ENCODE measurements at places on chromosomes 6 and 20. TPM values are rescaled to one million over a fixed set of nuclear protein-coding genes. Genes with fewer than 3 reads are reported as not detected.

The BANF2 gene
- not detected for total RNA-seq

DNA sequence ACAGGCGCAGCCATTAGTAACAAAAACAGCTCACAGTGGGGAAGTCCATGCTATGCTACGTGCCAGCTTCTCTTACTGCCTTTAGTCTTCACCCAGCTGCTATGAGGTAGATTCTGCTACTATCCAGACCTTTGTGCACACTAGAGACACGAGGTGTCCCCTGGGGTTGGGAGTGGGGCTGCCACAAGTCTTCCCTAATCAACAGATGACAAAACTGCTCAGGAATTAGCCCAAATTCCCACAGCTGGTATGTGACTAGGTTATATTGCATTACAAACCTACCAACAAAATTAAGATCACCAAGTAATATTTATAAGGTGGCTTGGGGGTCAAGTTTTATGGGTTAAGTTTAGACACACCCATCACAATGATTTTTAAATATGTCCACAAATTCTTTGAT is 63.3 kb downstream of the PSMB1 start:
- DNase-seq: no peak

DNA sequence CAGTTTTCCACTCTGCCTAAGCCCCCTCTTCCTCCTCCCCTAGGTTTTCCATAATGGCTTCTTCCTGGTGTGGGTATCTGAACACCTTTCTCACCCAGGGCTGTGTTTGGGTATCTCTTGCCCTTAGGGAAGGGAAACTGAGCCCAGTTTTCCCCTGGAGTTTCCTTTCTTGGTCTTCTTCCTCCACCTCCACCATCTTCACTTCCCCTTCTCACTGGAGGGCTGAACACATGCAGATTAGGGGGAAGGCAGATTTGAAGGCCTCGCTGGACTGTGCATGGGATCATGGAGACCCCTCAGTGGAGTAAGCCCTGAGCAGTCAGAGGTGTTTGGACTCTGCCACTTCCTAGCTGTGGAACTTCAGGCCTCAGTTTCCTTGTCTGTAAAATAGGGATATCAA is 27.8 kb downstream of the FOXP4 start:
- no peak for DNase-seq

DNA sequence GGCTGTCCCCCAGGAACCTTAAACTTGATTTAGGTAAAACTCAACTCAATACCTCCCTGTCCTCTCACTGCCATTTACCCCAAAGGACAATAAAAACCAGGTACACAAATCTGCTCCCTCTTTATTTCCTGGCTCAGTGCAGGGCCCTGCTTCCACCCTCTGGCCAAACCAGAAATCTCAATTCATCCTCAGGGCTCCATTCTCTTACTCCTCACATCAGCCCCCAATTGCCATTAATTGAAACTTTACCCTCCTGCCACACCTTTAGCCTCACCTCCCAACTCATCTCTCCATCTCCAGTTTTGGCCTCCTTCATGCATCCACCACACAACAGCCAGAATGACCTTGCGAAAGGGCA is 10.5 kb downstream of the ZBTB2 start:
- no peak for DNase-seq

DNA sequence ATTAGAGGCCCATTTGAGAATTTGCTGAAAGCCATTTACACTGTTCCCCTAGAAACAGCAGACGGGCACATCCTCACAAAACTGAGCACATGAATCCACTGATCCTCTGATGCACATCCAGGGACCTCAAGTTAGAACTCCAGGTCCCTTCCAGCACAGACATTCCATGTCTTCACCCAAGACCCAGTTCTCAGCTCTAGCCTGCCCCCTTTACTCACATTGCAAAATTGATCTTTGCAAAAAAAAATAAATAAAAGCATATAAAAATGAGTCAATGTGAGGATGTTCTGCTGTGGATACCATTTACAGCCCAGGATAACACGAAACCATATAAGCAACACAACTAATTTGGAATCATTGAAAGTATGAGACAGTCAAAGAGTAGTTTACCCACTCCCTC is 458.2 kb upstream of the JARID2 start:
- no peak for DNase-seq

DNA sequence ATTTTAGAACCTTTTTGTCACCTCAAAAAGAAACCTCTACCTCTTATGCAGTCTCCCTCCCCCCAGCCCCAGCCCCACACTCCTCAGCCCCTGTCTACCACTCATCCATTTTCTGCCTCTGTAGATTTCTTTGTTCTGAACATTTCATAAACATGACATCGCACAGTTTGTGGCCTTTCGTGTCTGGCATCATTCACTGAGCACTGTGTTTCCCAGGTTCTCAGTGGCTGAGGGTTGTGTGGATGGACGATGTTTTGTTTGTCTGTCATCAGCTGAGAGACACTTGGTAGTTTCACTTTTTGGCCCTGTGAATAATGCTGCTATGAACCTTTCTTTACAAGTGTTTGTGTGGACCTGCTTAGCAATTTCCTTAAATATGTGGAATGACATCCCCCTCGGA is 64.5 kb downstream of the FAM120B start:
- no peak for DNase-seq

DNA sequence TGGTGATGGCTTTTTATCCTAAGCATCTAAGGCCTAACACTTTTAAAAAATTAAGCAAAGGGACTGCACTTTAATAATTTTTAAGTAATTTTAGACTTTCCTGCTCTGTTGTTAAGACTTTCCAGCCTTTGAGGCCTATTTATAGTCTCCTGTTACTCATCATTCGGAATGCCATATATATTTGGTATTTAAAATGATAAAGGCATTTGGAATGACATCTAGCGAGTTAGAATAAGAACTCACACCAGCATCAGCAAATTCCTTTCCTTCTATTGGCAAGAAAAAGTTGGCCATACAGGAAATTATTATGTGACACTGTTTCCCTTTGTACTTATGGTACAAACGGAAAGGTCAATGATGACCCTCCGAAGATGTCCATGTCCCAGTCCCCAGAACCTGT is 88.1 kb upstream of the STMND1 start:
- no peak for DNase-seq

DNA sequence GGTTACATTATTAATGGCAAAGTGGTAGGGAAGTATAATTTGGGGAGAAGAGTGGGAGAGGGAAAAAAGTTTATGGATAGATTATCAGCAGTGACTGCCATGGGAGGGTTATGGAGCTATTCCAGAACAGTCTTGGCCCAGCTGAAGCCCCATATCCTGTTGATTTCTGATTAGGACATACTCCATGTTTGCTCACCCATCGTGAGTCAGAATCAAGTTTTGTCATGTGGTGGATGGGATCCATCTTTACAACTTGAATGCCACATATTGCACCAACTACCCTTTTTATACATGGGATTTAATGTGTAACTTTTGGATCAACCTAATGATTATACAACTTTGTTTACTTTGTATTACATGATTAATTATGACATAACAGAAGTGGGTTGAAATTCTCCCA is 217.0 kb downstream of the HAO1 start:
- no peak for DNase-seq

DNA sequence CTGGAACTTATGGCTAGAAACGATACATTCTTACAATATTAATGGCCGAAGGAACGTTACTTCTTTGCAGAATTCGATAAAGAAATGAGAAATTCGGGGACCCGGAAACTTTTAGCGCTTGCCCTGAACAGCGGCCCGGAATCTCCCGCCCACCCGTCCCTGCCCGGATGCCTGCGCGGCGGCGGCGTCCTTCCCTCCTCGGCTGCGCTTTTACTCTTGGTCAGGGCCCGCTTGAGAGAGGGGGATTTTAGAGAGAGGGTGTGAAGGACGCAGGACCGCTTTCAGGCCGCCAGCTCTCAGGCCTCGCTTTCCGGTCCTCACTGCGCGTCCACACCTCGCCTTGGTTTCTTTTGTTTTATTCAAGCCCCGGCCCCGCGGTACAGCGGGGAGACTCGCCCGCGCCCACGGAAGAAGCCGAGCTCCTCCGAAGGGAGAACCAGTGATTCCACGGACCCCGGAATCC is 243.7 kb downstream of the ARID1B start:
- DNase-seq: no peak

- no peak for DNase-seq
These were observed 3.6 kb downstream of the SOX4 start for GRCh38 chr6:21596949-21597682.

Data from type B pancreatic cell (in vitro differentiated cells).